ENCODE measurements at places on chromosomes 3 and 15.

GRCh38 chr15:72173401-72173800 is 24.2 kb downstream of the GRAMD2A start:
- no peak for DNase-seq

DNA sequence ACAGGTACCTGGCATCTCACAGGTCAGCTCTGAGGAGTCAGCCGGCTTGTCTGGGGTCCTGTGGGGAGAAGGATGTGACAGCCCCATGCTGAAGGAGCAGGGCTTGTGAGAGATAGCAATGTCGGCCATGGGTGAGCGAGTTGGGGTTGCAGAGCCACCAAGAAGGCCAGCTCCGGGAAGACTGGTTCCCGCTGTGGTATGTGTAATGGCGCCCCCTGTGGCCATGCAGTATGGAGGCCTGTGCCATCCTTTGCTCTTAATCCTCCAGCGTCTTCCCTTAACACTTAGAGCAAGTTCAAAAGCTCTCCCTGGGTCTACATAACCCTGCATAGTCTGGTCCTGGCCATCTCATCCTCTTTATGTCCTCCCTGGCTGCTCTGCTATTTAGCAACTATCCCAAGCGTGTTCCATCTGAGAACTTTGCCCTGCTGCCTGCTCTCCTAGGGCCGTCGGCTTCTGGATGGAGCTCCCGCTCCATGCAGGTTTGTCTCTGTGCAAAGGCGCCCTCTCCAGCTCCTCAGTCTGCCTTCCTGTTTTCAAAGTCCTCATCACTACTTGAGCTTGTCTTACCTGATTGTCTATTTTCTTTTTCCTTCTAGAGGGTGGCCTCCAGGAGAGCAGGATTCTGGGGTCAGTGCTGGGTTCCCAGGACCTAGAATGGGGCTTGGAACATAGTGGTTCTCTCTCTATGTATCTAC is 40.8 kb upstream of the IQCF6 start:
- no peak for DNase-seq

GRCh38 chr3:186225603-186226002 is 116.7 kb upstream of the ETV5 start:
- no peak for DNase-seq

- no peak for DNase-seq
These were observed 48.1 kb downstream of the MAGEF1 start for GRCh38 chr3:184663756-184664155.

DNA sequence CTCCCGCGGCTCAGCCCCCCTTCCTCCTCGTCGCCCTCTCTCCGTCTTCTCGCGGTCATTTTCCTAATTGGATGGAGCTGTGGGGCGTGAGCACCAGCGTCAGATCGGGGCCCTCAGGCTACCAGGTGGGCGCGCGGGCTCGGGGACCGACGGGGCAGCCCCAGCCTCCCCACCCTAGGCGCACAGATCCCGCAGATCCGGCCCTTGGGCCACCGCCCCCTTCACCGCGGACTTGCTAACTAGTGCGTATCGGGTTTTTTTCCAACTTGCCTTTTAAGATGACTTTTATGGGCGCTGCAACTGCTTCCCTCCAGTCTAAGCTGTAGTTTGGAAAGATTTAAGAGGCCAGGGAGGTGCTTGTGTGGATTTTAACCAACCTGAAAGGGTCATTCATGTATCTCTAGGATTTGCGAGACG is 1.3 kb downstream of the ZNF710 start:
- DNase-seq: peak; percentile 6

- DNase-seq: no peak
These were observed 31.5 kb downstream of the APH1B start for GRCh38 chr15:63308947-63309346.

GRCh38 chr3:28915741-28916500 is 364.9 kb upstream of the RBMS3 start:
- DNase-seq: peak; percentile 2

- no peak for DNase-seq
These were observed 131.2 kb downstream of the SRGAP3 start for GRCh38 chr3:9118222-9118621.

DNA sequence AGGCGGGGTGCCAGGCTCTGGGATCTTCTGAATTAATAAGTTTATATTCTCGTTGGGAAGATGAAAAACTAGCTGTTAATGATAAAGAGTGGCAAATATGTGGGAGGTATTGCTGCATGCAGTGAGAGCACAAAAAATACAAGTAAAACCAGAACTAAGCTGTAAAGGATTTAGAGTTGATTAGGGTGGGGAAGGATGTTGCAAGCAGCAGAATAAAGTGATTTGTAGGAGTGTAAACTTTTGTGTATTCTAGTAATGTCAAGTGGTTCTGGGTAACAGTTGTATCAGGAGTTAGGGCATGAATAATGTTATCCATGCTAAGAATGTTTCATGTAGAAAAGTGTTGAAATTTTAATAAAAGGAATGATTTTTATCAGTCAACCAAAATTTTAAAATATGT is 18.1 kb downstream of the CRYBG3 start:
- no peak for DNase-seq

- no peak for DNase-seq
These were observed 1.8 kb downstream of the BCL6 start for GRCh38 chr3:187743195-187744141.

- DNase-seq: no peak
These were observed 100.4 kb downstream of the DGKG start for GRCh38 chr3:186261638-186262037.

DNA sequence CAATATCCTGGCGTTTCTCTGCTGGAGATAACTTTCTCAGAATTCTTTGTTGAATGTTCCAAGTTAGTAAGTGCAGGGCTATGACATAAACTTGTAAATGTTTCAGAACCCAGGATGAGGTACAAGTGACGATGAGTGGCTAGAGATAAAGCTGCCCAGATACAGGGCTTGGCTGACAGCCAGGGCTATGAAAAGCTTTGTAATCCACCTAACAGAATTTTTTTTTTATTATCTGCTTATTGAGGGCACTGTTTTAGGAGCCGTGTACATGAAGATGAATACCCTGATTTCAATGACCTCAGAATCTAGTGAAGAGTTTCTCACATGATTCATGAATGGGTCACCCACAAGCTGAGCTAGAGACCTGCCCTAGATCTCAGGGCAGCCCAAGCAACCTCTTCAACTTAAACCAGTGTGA is 431.4 kb downstream of the DIPK2A start:
- DNase-seq: no peak

GRCh38 chr3:12253516-12254343 is 35.1 kb upstream of the PPARG start:
- no peak for DNase-seq

DNA sequence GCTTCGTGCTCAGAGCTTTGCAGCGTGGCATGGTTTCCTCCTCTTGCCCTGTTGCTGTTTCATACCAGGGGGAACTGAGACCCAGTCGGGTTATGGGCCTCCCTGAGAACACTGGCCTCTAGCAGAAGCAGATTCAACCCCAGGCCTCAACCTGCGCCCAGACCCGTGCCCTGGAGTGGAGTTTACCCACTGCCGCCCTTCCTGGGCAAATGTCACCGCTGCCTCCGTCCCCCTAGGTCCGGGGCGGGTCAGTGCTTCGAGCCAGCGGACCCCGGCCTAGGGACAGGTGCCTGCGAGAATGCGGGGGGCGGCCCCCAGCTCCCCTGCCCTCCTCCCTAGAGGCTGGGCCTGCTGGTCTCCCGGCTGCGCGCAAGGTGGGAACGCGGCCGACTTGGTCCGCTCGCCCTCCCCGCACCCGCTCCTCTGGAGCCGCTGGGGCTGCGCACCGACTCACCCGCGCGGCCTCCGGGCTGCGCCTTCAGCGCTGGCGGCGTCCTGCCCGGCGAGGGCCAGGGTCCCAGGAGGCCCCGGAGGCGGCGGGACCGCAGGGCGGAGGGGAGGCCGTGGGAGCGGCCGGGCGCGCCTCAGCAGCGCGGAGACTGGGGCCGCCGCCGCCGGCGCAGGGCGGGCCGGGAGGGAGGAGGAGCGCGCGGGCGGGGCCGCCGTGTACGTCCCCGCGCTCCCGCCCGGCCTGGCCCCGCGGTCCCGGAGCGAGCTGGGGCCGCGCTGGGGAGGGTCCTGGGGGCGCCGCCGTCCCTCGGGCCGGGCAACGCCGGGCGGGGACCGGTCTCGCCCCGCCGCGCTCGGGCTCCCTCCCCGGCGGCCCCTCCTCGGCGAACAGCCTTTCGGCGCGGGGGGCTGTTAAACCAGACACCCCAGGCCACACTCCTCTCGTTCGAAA is at the start of gene PIGZ:
PIGZ (minus strand) TSS at position 601 of the 901 bp plus-strand sequence. CDS start 16,802 bp downstream, outside the sequence.
- no peak for DNase-seq

GRCh38 chr3:112751564-112752512 is 94.8 kb downstream of the CD200R1L start:
- DNase-seq: no peak

DNA sequence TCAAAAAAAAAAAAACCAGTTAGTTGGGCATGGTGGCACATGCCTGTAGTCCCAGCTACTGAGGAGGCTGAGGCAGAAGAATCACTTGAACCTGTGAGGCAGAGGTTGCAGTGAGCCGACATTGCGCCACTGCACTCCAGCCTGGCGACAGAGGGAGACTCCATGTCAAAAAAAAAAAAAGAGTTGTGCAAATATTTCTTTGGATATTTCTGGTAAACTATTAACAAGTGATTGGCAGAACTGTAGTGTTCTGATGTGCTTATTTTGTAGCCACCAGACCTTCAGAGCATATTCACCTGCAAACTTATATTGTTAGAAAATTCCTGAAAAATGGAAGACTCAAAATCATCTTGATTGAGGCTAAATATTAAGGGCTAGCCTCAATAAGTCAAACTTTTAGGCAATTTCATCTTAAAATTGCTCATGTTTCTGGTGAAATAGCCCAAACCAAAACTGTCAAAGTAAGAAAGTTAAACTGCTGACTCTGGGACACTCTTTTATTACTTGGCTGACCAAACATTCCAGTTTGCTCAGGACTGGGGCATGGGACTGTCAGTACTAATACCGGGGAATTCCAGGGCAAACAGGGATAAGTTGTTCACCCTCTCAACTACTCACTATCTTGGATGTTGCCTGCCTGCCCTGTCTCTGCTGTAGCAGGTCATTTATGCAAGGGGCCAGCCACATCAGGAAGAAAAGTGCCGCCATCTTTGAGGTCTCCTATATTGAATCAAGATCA is 37.0 kb downstream of the ABHD2 start:
- DNase-seq: no peak

GRCh38 chr3:121477589-121477988 is 68.2 kb downstream of the POLQ start:
- DNase-seq: no peak

GRCh38 chr3:109213321-109213720 is 76.8 kb downstream of the C3orf85 start:
- DNase-seq: no peak

DNA sequence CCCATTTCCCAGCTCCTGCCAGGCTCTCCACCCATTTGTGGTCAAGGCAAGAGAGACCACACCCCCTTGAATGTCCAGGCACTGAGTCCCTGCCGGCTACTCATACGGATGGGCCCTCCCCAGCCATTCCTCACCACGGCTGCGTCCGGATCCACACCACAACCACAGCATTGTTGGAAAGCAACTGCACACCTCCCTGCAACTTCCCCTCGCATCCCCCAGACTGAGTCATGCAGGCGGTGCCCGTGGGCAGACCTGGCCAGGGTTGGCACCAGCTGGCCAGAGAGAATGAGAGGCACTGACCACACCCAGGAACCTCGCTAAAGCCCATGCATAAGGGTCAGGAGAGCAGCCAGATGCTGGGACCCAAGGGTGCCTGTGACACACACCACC is 30.5 kb downstream of the LOXL1 start:
- DNase-seq: no peak

GRCh38 chr3:40096661-40097111 is 212.8 kb upstream of the EIF1B start:
- no peak for DNase-seq

- no peak for DNase-seq
These were observed 21.2 kb downstream of the NGRN start for GRCh38 chr15:90286678-90287077.

GRCh38 chr3:128991355-128991895 is 2.5 kb downstream of the CFAP92 start:
- no peak for DNase-seq

- peak; percentile 22 for DNase-seq
These were observed 8.0 kb upstream of the KLHL6 start for GRCh38 chr3:183563536-183563874.

DNA sequence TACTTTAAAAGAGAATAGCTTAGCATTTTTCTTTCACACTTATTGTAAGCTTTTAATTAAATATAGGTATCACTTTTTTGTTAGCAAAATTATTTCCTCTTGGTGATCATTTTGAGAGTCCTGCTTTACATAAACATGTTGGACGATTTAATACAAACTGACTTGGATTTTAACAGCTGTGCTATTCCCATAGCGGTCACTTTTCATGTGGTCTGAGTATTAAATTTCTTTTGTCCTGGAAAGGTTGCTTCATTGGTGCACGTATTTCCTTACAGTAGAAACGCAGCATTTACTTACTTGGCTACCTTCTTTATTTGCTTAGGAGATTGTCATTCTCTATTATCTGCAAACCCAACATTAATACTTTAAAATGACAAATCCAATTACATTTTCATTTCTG is 109.4 kb downstream of the ATG7 start:
- peak; percentile 95 for DNase-seq

DNA sequence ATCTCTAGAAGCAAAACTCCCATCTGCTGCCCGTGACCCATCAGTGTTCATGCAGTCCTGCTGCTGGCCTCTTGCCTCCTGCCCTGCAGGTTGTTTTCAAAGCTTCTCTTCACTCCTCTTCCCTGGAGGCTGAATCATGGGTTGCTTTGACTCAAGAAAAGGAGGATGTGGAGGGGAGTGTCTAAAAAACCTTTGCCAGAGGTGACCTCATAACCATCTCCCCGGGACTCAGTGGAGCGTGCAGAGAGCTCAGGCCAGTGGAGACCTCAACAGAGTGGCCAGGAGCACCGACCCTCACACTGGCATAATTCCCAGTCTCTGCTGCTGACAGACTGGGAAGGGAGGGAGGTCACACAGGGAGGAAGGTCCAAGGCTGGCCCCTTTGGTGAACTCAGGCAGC is 60.9 kb upstream of the ITGA11 start:
- DNase-seq: no peak

DNA sequence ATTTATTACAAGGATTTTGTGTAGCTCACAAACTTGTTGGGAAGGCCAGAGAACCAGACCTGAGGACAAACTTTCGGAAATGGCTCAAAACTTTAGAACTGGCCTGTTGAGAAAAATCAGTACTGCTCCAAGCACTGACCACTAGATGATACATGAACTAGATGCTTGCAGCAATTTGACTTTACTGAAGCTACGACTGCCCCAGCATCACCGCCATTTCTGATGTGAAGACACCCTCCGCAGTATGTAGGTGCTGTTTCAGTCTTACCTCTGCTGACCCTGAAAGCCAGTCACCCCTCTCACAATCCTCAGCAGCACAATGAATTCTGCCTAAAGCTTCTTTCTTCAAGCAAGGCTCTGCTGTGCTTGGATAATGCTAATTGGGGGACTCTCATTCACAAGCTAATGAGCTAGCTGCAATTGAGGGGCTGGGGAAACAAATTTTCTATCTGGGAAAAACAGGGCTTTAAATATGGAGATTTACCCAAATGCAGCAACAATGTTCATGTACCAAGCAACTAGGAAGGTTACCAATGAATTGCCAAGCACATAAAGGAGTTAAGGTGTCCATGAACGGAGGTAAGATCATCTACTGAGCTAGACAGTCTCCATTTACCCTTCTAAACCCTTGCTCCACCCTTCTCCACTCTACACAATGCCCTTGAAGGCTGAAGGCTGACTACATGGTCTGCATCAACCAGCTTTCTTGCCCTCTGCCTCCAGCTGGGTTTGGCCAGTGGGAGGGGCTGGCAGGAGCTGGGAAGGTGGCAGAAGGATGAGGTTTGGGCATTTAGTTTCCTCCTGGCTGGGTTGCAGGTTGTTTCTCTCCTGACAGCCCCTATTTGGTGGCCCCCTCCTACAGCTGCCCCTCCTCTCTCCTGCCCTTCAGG is 53.2 kb upstream of the FSTL1 start:
- no peak for DNase-seq

- no peak for DNase-seq
These were observed 5.7 kb downstream of the NCEH1 start for GRCh38 chr3:172705170-172705569.
